ENCODE measurements at places on chromosomes 1 and 21.

DNA sequence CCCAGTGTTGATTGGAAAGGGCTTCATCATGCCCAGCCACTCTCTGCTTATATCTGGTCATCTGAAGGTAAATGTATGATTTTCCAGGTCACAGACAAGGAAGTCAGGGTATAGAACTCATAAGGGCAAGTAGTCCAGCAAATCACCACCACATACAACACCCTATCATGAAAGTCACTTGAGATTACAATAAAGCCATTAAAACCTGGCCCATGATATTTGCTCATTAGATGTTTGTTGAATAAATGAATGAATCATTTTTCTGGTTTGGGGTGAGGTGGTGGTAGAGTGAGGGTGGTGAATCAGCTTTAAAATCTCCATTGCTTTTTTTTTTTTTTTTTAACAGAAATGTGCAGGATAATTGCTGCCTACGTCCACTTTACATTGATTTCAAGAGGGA lies 91.9 kb downstream of the TGFB2 start:
- DNase-seq: no peak

GRCh38 chr1:236514703-236515442 lies 8.9 kb upstream of the LGALS8 start:
- DNase-seq: no peak

DNA sequence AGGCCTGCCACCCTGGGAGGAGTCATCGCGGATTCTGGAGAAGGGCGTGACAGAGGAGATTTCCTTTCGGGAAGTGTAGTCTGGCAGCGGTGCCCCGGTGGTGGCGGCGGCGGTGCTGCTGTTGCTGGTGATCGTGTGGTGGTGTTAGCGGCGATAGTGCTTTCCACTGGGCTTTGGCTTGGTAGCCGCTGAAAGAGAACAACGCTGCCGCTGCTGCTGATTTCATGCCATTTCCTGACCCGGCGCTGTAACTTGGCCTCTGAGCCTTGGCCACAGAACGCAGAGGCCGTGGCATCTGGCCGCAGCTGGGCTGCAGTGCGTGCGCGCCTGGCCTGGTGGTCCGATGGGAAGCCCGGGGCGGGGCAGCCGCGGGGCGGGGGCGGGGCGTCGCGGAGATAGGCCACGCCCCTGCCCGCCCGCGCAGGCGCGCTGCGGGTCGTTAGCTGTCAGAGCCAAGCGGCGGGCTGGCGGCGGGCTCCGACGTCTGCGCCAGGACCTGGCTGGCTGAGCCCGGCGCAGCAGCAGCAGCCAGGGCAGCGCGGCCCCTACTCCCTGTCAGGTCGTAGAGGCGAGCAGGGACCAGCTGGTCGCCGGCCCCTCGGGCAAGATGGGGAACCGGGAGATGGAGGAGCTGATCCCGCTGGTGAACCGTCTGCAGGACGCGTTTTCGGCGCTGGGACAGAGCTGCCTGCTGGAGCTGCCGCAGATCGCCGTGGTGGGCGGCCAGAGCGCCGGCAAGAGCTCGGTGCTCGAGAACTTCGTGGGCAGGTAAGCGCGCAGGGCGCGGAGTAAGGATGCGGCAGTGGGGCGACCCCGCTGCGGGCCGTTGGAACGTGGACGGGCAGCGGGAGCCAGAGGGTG lies at the start of gene DNM3:
DNM3 (plus strand) TSS at position 449 of the 861 bp plus-strand sequence; CDS start at position 608, 159 bp downstream.
- DNase-seq: peak; percentile 74

DNA sequence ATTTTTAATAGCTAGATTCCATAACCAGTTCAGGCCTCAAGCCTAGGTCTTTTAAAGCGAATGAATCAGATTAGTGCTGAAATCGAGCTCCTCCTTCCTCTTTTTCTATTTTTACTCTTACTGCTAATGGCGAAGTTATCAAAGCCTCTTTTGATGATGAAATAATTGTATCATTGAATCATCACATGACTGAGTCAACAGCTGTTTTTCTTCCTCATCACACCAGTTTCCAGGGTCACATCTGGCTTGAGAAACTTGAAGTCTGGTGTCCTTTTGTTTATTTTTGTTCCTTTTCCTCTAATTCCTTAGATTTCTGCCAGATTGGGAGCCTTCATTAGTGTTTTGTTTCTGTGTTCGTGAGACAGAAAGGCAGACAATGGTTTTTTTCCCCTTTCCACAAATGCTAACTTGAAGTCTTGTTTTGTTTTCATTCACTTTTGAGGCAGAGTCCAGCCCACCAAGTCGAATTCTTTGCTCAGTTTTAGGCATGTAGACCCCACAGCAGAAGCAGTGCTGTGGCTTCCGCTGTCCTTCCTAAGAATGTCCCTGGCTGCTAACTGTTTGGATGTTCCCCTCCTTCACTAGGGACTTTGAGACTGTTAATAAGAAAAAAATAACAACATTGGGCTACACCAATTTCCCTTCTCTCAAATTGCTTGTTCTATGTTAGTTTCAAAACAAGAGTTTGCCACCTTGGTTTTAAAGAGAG lies 51.9 kb upstream of the FMOD start:
- no peak for DNase-seq

DNA sequence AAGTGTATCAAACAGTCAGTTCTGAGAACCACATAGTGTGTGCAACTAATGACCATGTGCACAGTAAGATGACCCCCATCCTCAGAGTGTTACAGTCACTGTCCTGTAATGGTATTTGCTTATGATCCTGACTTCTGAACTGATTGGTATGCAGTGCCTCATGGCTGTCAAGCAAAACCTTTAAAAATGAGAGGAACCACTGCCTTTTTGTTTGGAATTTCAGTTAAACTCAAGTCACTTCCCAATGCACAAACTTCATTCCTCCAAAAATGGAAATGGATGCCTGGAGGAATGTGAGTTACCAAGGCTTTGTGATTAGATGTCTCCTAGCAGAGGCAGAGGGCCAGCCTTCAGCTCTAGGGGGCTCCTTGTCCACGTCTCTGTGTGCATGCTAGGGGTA lies 10.5 kb downstream of the C1orf198 start:
- no peak for DNase-seq

GRCh38 chr1:189220750-189221149 lies 1256.9 kb downstream of the BRINP3 start:
- DNase-seq: no peak

GRCh38 chr1:70382682-70383081 lies 28.2 kb upstream of the ANKRD13C start:
- no peak for DNase-seq

GRCh38 chr21:41957991-41958766 lies 4.4 kb upstream of the C2CD2 start:
- DNase-seq: no peak

DNA sequence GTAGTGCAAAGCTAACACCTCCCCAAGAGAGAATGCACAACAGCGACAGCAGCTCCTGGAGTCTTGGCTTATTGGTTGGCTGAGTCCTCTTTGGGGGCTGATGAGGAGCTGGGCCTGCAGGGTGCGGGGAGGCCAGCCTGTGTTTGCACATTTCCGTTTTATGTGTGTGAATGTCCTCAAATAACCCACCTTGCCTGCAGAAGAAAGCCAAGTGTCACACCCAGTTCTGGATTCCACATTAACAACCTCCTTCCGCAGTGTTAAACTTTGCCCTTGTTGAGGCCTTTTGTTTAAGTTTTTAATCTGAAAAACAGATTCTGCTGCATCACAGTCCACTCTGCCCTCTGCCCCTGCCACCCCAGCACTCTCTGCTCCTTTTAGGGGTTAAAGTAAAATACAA lies 274.5 kb downstream of the TM2D1 start:
- no peak for DNase-seq

DNA sequence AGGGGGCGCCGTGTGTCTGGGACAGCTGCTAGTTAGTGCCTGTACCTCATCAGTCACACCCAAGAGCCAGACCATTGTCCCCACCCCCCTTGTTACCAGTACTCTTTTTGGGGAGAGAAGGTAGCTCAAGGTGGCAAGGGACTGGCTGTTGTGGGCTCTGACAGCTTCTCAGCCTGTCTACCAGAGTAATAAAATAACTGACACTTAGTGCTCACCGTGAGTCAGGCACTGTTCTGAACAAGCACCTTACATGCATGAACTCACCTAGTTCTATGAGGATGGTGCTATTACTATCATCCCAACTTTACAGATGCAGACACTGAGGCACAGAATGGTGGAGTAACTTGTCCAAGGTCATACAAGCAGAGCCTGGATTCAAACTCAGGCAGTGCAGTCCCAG lies 34.7 kb downstream of the IER5 start:
- DNase-seq: no peak

- DNase-seq: no peak
Observed at GRCh38 chr1:154344977-154345837, 19.9 kb downstream of the ATP8B2 start.

- DNase-seq: no peak
Observed at GRCh38 chr1:43366179-43366578, 1.6 kb downstream of the ELOVL1 start.

DNA sequence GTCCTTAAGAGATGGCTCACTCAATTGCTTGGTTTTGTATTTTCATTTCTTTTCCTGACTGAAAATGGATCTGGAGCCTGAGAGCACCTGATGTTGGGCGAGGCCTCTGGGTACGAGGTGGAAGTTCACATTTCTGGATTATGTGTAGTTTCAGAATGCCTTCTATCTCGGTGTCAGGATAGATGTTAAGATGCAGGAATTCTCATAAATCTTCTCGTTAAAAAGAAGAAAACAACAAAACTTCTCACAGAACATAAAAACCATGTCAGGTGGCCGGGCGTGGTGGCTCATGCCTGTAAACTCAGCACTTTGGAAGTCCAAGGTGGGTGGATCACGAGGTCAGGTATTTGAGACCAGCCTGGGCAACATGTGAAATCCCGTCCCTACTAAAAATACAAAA lies 101.8 kb downstream of the RHOU start:
- no peak for DNase-seq

DNA sequence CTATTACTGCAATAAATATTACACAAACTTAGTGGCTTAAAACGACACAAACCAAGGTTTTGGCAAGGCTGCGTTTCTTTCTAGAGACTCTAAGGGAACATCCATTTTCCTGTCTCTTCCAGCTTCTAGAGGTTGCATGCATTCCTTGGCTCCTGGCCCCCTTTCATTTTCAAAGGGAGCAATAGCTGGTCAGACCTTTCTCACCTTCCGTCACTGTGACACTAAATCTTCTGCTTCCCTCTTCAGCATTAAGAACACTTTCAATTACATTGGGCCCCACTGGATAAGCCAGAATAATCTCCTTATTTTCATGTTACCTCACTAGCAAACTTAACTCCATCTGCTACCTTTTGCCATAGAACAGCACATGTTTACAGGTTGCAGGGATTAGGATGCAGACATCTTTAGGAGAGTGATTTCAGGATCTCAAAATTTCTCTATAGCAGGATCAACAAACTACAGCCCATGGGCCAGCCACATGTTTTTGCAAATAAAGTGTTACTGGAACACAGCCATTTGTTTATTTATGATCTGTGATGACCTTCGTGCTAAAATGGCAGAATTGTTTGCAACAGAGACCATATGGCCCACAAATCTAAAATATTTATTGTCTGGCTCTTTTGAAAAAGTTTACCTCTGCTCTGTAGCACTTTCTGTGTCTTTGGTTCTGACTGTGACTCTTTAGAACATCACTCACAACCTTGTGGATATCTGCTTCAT lies 221.5 kb upstream of the SGIP1 start:
- no peak for DNase-seq

DNA sequence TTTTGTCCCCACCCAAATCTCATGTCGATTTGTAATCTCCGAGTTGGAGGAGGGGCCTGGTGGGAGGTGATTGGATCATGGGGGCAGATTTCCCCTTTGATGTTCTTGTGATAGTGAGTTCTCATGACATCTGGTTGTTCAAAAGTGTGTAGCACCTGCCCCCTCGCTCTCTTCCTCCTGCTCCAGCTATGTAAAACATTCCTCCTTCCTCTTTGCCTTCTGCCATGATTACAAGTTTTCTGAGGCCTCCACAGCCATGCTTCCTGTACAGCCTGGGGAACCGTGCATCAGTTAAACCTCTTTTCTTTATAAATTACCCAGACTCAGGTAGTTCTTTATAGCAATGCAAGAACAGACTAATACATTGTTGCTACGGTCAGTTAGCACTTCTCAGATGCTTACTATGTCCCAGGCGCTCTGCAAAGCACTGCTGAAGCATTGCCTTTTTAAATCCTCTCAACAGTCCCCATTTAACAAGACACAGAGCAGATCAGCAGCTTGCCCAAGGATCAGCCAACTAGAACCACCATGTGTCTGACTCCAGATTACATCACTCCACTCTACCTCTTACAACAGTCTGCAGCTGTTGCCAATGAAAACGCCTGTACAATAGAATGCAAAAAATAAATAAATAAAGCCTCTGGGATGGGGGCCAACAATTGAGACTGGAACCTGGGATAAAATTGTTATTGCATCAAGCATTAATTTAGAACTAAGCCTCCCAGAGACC lies 52.4 kb upstream of the USP1 start:
- no peak for DNase-seq

- no peak for DNase-seq
Observed at GRCh38 chr1:72013161-72013560, 269.2 kb downstream of the NEGR1 start.

DNA sequence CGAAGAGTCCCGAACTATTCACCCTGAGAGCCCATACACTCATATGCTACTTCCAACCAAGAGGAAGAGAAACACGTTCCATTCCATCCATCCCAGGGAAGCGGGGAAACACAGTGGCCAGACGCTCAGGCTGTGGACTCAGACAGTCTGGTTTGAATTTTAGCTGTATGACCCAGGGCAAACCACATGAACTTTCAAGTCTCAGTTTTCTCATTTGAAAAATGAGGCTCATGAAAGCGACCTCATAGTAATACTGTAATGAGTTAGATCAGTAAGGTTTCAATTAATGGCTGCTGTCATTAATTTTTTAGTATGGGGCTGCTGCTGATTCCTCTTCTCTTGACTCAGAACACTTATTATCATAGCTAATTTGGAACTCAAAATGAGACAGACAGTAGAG lies 1.5 kb downstream of the FCRL4 start:
- DNase-seq: no peak

DNA sequence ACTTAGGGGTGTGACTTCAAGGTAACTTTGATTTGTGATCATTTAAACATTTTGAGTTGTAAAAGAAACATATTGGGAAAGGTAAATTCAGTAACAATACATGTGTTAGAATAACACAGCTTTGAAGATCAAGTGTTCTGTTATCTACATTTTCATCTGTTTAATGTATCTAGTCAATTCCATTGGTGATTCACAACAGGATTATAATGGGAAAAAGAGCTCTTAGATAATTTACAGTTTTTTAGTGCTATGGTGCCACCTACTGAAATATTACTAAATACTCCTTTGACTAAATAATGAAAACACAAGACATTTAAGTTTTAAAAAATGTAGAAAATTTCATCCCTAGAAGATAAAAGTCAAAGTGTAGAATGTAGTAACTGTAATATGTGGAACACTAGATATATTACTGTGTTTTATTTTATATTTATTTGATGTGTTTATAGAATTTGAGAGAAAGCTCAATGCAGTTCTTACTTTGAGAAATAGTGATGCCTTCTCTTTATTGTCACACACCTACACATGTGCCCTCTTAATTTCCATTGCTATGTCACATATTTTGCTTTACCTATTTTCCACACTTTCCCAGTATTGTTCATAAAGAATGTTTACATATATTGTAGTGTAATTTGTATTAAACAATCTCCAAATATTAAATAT lies 47.4 kb downstream of the PTPRC start:
- DNase-seq: no peak
